NCI-H460 (cell line): ENCODE measurements at places on chromosomes 7 and 10.

DNA sequence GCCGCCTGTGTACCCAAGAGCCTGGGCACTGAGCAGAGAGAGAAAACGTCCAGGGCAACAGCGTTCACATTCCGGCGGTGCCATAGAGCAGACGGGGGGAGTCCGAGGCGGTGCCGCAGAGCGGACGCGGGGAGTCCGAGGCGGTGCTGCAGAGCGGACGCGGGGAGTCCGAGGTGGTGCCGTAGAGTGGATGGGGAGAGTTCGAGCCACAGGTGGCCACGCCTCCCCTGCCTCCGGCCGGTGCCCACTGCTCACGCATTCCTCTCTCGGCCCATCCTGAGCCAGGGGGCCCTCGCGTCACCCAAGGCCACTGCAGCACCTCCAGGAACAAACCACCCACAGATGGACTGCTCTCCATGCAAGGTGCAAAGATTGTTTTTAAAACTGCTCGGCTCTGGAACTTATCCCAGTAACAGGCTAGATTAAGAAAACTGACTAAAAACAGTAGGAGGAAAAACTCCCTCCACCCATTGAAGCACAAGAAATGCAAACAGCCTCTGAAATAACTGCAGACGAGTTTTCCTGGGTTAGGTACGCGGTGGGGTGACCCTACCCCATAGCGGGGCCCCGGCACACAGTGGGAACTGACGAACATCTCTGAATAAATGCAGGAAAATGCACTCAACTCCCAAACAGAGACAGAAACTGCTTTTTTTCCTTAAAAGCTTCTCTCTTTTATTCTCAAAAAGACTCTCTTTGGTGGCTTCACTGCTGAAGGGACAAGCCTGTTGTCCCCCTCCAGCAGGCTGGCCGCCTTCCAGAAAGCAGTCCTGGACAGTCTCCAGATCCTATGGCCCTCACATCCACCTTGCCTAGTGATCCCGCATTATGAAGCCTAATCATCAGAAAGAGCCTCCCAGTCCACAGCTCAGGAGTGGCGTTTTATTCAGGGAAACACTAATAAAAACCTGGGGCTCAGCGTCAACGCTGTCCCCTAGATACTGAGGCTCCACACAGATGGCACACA is 55.9 kb downstream of the DIP2C start:
- DNase-seq, result no peak

- DNase-seq, result no peak
Observed at GRCh38 chr10:28217848-28218247, 85.0 kb downstream of the MPP7 start.

DNA sequence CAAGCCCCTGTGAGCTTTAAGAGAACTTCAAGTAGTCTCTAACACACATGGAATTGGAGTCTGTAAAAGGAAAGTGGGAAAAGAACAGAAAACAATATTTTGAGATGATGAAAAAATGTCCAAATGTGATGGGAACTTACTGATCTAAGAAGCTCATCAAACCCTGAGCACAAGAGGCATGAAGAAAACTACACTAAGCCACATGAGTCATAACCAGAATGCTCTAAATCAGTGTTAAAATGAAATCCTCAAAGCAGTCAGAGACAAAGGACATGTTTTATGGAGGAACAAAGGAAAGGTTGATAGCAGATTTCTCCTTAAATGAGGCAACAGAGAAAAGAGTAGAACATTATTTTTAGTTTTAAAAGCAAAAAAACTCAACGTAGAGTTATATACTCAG is 37.2 kb downstream of the ZNF33A start:
- DNase-seq, result no peak

DNA sequence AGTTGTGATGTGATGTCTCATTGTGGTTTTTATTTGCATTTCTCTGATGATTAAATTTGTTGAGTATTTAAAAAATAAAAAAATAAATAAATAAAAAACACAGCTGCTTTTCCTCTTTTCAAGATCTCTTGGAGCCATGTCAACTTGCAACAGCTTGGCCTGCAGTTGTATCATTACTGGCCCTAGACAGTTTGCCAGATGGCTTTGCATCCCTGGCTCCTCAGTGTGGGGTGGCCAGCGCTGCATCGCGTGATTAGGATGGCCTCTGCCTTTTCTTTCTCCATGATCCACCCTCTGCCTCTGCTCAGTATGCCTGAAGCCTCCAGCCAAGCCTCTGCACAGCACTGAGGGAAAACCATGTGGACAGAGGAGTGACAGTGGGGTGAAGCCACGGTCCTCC is 96.8 kb downstream of the PPP1R3C start:
- DNase-seq, result no peak

DNA sequence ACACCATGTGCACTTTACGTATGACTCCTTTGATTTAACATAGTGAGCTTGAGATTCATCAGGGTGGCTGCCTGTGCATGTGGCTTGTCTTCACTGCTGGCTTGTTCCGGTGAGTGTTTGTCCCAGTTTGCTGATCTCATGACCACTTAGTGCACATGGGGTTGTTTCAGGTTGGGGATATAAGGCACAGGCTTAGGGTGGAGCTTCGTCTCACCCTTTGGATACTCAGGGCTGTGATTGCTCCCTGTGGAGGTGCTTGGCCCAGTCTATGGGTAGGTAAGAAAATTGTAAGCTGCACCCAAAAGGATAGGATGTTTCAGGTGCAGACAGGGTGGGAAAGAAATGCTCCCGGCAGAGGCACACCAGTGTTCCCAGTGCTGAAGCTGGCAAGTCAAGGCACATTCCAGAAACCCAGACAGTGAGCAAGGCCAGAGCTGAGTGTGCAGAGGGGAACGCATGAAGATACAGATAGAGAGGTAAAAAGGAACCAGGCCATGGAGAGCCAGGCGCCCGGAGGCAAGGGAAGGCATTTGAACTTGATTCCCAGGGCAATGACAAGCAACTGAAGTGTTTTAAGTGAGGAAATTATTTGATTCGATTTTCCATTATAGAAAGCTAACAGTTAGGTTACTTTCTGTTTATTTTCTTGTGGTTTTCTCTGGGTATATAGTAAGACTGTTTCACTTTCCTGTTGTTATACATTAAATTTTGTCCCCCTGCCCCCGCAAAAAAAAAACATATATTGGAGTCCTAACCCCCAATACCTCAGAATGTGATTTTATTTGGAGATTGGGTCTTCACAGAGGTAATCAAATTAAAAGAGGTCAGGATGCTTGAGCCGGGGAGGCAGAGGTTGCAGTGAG is 289.8 kb upstream of the KLF6 start:
- no peak for DNase-seq
